ENCODE measurements at places on chromosomes 12 and 14.

DNA sequence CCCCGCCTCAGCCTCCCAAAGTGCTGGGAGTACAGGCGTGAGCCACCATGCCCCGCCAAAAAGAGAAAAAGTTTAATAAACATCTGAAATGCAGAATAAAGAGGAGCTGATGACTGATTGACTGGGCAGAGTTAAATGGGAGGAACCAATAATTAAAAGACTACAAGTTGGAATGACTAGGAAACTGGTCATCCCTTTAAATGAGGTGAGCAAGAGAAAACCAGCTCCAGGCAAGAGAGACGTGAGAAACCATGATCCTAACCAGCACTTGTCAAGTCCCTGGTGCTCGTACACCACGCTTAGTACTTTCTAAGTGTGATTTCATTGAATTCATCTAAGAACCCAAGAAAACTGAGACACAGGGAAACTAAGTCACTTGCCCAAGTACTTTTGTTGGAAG lies 47.9 kb downstream of the MAP1LC3B2 start:
- DNase-seq, result no peak

GRCh38 chr14:58414845-58415244 lies 12.5 kb downstream of the TIMM9 start:
- no peak for DNase-seq

DNA sequence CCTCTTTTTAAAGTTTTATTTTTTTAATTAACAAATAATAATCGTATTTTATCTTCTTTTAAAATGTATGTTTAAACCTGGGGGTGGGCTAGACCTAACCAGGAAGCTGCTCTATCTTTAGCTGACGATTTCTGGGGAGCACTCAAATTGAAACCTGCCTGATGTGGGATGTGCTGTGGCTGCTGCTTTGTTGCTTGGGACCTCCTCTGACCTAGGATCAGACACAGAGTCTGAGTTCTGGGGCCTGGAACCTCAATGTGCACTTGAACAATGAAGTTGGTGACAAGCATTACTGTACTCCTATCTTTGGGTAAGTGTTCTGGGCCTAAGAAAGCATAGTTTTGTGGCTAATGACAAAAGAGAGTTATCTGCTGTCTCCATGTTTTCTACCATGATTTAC lies 386.7 kb downstream of the DAD1 start:
- DNase-seq, result no peak

GRCh38 chr14:92917041-92917940 lies 5.7 kb upstream of the CHGA start:
- no peak for DNase-seq

DNA sequence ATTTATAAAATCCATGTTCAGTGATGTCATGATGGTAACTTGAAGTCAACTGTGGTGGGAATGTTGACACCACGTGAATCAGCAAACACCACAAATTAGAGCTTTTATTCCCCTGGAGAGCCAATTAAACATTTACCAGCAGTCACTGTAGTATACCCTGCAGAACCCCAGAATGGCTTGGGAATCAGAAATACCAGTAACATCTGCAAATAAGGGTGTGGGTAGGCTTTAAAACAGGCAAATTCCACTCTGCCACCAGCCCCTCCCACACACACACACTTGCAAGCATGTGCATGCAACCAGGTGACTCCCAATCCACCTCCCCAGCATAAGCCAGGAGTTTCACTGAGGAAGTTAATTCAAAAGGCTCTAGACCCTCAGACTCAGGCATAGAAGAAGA lies 63.6 kb upstream of the TMEM263 start:
- no peak for DNase-seq

GRCh38 chr12:14510574-14510973 lies 57.1 kb downstream of the PLBD1 start:
- DNase-seq, result no peak

- no peak for DNase-seq
Observed at GRCh38 chr14:88037325-88037724, 32.4 kb downstream of the GPR65 start.

DNA sequence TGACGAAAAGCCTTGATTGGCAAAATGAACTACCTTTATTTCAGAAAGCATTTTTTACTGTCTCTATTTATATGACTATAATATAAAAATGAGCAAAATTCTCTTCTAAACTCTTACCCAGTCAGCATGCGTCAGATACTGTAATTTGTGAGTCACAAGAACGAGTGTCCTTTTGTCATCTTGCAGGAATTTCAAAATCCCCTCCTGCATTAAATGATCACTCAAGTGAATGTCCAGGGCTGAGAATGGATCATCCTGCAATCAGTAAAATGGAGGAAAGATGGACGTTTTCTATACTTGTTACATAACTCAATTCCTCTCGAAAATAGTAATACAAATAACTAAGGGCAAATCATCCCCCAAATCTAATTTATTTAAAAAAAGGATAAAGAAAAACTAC lies 77.7 kb upstream of the KCNJ8 start:
- DNase-seq, result no peak

GRCh38 chr12:28550757-28551704 lies 360.8 kb downstream of the CCDC91 start:
- no peak for DNase-seq

- DNase-seq, result no peak
Observed at GRCh38 chr12:6355491-6356373, 13.9 kb upstream of the TNFRSF1A start.

GRCh38 chr14:33596211-33597080 lies 354.4 kb downstream of the EGLN3 start:
- no peak for DNase-seq

DNA sequence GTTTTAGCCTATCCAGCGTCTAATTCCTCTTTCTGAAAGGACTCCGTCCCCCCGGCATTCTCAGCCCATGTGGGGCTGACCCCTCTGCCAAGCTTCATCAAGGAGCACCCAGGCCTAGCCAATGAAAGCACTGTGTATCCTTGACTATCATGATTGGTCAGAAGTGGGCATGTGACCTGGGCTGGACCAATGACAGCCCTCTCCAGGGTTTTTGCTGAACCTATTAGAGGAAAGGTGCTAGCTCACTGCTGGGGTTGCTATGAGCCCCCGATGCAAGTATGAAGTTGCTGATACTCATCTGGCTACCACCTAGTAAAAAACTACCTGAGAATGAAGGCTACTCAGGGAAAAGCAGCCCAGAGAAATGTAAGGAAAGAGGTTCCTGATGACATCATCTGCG lies 68.1 kb downstream of the LRRC74A start:
- no peak for DNase-seq

DNA sequence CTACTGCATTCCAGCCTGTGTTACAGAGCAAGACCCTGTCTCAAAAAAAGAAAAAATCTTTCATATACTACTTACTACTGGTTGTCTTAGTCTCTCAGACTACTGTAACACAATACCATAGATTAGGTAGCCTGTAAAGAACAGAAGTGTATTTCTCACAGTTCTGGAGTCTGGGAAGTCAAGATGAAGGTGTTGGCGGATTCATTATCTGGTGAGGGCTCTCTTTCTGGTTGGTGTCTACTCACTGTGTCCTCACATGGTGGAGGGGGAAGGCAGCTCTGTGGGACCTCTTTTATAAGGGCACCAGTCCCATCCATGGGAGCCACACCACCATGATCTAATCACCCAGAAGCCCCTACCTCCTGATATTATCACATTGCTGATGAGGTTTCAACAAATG lies 14.4 kb downstream of the WDR20 start:
- DNase-seq, result no peak

GRCh38 chr14:36604757-36605505 lies 22.5 kb upstream of the NKX2-8 start:
- no peak for DNase-seq

DNA sequence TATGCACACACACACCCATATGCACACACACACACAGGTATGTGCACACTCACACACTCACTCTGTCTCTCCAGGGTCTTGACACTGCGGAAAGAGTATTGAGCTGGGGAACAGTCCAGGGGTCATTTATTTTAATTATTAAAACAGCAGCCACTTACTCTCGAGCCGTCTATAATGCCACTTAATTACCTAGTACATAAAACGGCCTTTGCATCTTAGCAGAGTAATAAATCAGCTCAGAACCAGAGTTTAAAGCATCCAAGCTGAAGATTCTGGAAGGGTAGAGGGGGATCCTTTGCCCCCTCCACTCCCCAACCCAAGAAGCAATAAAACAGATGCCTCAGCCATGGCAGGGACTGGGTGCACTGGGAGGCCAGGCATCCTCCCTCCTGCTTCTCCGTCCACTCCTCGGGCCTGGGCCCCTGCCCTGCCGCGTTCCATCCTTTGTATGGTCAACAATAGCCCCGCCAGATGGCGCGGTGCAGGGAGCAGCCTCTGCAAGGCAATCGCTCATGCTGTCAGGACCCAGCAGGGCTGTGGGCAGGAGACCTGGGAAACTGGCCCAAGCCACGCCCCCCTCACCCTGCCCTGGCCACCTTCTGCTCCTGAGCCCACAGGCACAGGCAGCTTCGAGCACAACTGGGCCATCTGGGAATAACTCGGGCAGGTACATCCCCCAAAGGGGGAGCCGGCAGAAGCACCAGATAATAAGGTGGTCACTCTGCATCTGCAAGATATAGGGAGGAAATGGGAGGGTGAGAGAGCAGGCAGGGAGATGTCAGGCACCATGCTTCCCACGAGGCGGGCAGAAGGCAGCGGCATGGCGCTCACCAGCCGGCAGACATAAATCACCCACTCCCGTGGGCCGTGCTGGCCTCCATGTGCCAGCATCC lies 40.9 kb downstream of the CCDC85C start:
- DNase-seq, result no peak

GRCh38 chr14:58801086-58801485 lies 163.3 kb downstream of the DACT1 start:
- DNase-seq, result no peak

DNA sequence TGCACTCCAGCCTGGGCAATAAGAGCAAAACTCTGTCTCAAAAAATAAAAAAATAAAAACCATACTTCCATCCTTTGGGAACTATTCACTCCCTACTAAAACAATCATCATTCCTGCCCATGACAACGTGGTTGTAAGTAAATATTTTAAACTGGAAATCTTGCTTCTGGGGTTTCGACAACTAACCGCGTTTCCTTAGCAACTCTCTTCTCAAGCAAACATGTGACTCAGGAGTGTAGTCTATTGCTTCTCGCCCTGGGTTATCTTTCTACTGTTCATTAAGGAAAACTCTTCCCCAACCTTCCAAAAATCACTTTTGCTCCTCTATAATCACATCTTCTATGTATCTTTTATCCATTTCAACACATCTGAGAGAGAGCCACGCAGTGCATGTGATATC lies 21.8 kb downstream of the APPL2 start:
- DNase-seq, result no peak

GRCh38 chr12:108400481-108400880 lies 61.4 kb upstream of the CMKLR1 start:
- no peak for DNase-seq

DNA sequence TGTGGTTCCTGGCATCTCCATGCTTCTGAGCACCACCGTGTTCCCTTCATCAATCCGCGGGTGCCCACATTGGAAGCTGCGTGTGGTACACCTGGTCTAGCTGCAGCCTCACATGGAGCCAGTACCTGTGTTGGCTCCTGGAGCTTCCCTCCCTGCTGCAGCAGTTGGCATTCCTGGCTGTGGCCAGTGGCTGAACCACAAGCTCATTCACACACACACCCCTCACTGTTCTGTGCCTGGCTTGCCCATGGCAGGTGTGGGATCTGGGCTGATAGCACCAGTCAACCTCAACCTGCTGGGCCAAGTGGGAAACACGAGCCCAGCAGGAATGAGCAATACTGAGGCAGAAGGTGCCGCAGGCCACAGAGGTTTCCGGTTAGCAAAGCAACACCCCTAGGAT lies 256.2 kb upstream of the LRFN5 start:
- no peak for DNase-seq

DNA sequence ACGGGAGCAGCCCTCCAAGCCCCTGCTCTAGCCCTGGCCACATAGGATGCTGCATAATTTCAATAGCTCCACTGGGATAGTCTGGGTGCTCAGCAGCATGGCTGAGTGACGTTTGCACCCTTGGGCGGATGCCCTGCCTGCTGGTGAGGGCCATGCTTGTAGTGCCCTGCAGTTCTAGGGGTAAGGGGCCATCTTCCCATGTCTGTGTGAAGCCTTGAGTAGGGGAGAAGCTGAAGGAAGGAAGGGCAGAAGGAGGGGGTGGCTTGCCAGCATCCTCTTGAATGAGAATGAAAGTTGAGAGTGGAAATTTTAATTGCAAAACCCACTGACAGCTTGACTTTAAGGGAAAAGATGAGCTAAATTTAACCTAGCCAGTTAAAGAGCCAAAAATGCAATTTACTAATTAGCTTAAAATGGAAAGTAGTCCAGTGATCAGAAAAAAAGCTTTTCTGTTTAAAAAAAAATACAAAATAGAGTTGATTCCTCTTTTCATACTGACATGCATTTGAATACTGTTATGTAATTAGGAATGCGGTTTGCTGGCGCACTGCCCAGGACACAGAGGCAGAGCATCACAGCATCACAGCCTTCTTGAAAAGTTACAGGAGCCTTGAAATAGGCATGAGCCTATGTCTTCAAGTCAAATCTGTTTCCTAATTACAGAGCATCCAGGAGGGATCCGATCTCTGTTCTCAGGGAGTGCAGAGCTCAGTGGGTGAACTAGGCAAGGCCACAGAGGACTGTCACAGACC lies 18.5 kb upstream of the EML1 start:
- DNase-seq, result no peak

DNA sequence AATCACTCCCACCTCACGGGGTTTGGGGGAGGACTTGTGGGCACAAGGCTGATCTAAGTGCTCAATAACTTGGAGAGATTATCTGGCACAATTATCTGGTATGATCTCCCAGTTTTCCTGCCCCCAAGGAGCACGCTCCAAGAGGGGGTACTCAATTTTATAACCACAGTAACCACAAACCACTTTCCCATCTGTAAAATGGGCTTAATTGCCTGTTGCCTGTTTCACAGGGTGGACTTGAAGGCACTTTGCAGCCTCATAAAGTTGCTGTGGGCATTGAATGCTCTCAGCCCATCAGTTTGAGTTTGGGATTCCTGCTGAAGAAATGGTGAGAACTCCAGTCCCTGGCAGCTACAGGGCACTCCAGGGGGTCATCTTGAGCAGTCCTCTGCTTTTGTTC lies 4.4 kb downstream of the SLC8B1 start:
- DNase-seq, result no peak

DNA sequence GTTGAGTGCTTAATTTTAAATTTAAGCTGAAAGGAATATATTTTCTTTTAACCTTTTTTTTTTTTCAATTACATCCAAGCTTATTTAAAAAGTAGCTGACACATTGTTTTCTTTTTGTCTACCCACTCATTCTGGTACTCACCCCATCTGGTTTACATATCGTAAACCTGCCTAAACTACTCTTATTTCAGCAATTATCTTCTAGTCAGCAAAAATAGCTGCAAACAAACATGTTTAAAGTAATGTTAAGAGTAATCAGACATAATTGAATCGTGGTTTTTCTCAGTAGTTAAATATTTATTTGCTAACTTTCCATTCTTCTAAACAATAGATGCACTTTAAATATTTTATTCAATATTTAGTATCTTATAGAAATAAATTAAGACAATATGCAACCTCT lies 492.7 kb upstream of the MGAT4C start:
- no peak for DNase-seq

- peak; percentile 85 for DNase-seq
Observed at GRCh38 chr12:110698171-110698902, 9.4 kb upstream of the HVCN1 start.

- DNase-seq, result no peak
Observed at GRCh38 chr12:101793401-101793800, 37.4 kb downstream of the GNPTAB start.
